Left ventricle myocardium superior (tissue), 1 donor: ENCODE measurements at places on chromosomes 3 and 15.

- no peak for DNase-seq
These were observed 359.3 kb downstream of the RORA start for GRCh38 chr15:60869851-60870250.

- no peak for DNase-seq
These were observed 7.7 kb downstream of the PLD1 start for GRCh38 chr3:171802590-171802956.

DNA sequence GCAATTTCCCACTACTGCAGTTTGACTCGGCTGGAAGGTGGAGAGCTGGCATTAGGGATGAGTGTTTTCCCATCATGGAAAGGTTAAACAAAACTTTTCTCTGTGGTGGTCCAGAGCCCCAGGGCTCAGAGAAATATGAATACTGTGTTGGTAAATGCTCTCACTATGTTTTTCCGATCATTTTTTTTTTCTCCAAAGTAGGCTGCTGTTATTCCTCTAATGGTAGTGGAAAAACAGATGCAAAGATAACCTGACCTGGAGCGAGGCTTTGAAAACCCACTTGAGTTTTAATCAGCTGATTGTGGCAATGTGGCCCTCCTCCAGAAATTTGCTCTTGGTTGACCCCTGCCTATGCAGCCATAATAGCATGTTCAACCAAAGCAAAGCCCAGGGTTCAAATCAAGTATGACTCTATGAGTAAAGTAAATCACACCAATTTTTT lies 320.8 kb upstream of the CTNNB1 start:
- DNase-seq, result no peak

DNA sequence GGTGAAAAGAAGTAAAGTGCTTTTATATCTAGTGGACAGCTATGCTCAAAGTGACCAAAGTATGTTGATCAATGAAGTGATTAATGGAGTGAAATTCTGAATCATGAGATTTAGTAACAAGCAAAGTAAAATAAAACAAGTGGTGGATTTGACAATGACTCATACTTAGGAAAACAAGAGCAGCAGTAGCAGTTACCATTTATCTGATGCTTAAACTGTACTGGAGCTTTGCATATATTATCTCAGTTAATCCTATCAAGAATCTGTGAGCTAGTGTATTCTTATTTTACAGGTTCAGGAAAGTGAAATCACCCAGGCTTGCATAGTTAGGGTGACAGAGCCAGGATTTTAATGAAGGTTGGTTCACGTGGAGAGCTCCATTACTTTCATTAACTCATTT lies 50.6 kb upstream of the SPATA16 start:
- DNase-seq, result no peak

- DNase-seq, result no peak
These were observed 22.5 kb upstream of the MB21D2 start for GRCh38 chr3:192940129-192940528.

DNA sequence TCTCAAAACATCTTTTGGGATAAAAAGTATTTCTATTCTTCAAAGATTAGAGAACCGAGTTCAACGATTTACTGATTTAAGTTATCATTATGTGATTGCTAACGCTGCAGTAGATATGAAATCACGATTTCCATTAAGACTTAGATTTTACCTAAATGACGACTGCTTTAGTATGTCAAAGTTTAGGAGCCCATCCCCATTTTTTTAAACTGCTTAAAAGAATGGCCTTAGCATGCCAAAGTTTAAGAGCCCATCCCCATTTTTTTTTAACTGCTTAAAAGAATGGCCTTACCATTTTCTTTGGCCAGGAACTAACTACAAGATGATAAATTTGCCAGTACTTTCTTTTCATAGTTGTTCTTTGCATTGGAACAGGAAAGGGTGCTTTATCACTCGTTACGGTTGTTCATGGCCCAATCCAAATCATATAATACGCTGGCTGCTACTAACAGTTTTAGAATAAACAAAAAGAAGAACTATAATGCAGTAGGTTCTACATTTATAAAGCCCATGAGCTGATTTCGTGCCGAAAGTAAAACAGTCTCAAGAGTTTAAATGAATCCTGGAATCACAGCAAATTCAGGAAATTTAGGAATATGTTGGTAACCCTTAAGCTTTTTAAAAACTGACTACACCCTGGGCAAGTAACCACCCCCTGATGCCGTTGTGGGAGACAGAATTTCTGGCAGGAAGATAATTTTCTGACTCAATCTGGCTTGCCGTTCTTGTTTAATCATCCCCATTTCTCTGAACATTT lies 869 bp upstream of the TSC22D2 start:
- no peak for DNase-seq

- DNase-seq, result no peak
These were observed 380.4 kb upstream of the PROK2 start for GRCh38 chr3:72165317-72165716.

DNA sequence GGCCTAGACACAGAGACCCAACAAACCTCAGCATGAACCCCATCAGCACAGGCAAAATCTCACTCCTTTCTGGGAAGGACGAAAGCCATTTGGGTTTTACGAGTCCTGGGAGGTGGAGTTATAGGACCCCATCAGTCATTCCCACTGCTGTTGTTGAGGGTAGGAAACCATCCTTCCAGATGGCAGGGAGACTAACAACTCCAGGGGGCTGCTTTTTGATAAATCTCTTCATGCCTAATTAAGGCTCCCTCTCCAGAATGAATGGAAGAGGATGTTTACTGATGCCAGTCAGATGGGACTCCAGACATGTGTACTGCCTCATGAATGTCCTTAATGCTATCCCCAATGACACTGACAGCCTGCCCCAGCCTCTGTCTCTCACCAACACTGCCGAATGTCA lies 75.3 kb downstream of the ST8SIA2 start:
- DNase-seq, result no peak

- DNase-seq, result no peak
These were observed 291.2 kb downstream of the ZBTB20 start for GRCh38 chr3:114855839-114856238.

GRCh38 chr3:124805671-124806070 lies 75.4 kb downstream of the UMPS start:
- DNase-seq, result no peak

GRCh38 chr15:63244976-63245645 lies 32.3 kb upstream of the APH1B start:
- no peak for DNase-seq

DNA sequence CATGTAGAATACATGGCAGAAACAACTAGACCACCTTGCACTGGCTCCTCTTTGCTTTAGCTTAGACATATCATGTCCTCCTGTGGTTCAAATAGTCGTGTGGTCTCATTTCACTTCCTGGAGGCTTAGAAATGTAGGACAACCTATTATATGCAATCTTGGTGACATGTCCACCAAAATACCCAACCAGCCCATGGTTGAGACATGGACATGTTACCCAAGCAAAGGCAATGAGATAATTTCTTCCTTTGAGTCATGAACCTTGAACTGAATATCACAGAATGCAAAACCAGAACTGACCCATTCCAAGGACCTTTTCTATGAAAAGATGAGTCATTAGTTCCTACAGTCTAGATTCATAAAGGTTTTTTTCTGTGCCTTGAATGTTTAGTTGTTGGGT lies 309.0 kb upstream of the MDFIC2 start:
- no peak for DNase-seq

GRCh38 chr3:69521286-69521685 lies 135.4 kb upstream of the FRMD4B start:
- DNase-seq, result no peak

DNA sequence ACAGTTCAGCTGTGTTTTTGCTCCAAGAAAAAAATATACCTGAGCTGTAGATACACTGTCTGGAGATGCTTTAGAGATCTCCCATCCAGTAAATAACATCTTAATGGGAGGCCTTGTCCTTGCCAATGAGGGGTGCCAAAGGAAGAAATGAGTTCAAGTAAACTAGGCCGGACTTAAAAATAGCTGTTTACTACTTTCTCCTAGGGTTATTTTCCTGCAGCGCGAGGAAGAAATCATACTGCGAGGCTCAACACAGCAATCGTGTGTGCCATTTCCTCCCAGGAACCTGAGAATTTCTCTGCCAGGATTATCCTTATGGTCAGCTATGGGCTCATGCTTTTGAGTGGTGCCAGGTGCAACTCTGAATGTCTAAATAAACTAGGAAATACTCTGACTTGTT lies 71.9 kb downstream of the CMTM8 start:
- DNase-seq, result no peak

- DNase-seq, result no peak
These were observed 408.9 kb upstream of the WNT5A start for GRCh38 chr3:55895897-55896566.

- no peak for DNase-seq
These were observed 622.0 kb downstream of the PYDC2 start for GRCh38 chr3:192082730-192083660.

DNA sequence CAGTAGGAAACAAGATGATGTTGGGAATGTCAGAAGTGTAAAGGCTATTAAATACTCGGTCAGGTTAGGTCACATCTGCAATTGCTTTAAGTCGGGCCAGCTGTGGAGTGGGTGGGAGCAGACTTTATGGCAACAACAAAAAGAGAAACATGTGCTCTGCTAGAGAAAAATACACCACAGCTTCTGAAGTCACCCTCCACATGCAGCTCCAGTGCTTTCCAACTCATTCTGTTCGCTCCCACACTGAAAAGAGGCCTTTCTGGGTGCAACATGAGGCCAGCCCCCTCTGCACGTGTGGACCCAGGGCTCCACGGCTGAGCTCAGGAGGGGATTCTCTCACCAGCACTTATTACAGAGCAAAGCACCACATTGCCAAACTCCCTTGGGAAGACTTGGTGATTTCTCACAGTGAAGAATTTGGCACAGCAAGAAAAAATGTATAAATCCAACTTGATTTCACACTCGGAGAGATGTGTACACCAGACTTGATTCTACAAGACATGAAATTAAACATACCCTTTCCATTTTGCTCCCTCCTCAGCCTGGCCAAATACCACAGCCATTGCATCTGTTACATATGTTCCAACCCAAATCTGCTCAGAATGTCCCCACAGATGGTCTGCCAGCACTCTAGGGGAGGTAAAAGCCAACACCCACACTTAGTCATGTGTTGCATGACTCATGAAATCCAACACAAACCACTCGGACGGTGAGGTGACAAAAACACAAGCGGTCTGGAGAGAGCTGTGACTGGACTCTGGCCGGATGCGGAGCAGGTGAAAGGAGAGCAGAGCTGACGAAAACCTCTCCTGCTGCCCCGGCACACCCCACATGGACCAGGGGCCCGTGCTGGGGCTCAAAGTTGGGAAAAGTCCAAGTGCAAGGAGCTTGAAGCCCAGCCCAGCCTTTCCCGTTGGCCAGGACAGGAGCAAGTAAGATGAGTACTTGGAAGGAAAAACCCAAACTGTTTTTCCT lies 74.6 kb downstream of the ITGB5 start:
- peak; percentile 72 for DNase-seq
